ENCODE measurements at places on chromosomes 11 and 22. TPM values are rescaled to one million over a fixed set of nuclear protein-coding genes. Genes with fewer than 3 reads are reported as not detected.

DNA sequence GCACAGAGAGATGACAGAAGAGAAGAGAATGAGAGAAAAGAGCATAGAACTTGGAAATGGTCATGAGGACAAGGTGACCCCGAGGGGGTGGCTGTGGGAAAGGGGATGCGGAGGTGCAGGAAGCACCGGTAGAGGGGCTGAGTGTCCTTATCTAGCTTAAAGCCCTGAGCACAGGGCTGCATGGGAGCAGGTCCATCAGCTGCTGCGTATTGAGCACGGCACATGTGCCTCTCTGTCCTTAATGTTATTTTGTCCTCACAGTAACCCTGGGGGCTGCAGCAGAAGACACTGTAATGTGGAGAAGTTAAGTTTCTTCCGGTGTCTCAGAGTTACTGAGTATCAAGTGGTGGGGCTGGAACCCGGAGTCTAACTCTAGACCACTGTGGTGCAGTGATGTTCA, 94.4 kb upstream of the OR4B1 start:
- DNase-seq = no peak

GRCh38 chr11:94272738-94273313, 31.6 kb upstream of the IZUMO1R start:
- no peak for DNase-seq

- DNase-seq = no peak
Measured at GRCh38 chr11:67055812-67056211, 835 bp upstream of the RHOD start.

GRCh38 chr11:75583718-75584658, 21.9 kb downstream of the SERPINH1 start:
- DNase-seq = no peak

DNA sequence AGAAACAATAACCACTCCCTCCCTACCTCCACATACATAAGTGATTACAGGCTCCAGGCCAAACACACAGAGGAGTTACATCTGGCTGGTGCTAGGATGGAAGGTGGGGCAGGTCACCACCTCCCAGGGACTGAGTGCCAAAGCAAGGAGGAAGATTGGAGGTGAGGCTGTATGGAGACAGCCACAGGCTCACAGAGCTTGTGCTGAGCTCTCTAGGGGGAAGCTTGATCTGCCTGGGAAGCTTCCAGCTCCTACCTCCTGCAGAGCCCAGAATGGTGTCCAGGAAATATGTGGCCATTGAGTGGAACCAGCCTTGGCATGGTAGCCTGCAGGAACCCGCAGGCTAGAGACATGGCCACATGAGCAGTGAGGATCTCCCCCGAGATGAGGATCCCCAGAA, 3.6 kb upstream of the MED15 start:
- DNase-seq = no peak

Gene OR51B5
- total RNA-seq = 31.4 TPM

Gene SLC37A2
- total RNA-seq = 0.95 TPM

Gene MS4A3
- total RNA-seq = not detected

Gene RAPSN
- total RNA-seq = not detected

Gene JAML
- total RNA-seq = not detected
